CD4-positive, alpha-beta T cell treated with Interleukin-10 for 1 hour (primary cell): ENCODE measurements at places on chromosomes 11 and 22.

DNA sequence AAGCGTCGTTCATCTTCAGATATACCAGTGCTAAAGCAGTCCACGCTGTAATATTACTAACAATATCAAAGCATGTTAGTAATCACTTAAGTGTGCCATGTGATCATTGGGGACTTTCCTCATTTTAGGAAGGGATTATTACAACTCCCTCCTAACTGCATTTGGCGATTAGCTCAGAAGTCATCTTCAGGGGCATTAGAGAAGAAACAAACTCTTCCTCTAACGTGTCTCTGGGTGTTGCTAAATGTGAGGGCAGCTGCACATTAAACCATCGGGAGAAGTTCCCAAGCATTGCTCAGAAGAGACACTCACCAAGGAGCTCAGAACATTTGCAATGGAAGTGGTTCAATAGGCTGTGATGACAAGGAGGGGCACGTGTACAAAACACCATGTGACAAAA, 17.2 kb downstream of the TESMIN start:
- no peak for DNase-seq

GRCh38 chr11:27720277-27720830, 20.1 kb upstream of the BDNF start:
- DNase-seq: no peak

DNA sequence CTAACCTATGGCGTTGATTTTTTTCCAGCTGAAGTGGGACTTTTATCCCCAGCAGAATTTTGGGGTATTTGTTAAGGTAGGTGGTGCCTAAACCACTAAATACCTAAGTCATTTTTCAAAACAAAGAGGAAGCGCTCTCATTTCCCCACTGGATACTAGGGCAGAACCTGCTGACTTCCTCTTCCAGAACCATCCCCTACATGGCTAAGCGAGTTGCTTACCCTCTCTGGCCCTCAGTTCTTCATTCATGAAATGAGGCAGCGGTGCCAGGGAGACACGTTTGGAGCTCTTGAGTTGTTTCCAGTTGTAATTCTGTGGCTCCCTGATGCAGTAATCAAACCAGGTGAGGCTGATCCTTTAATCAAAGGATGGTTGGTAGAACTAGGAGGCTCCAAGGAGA, 10.0 kb upstream of the MTMR3 start:
- DNase-seq: no peak

DNA sequence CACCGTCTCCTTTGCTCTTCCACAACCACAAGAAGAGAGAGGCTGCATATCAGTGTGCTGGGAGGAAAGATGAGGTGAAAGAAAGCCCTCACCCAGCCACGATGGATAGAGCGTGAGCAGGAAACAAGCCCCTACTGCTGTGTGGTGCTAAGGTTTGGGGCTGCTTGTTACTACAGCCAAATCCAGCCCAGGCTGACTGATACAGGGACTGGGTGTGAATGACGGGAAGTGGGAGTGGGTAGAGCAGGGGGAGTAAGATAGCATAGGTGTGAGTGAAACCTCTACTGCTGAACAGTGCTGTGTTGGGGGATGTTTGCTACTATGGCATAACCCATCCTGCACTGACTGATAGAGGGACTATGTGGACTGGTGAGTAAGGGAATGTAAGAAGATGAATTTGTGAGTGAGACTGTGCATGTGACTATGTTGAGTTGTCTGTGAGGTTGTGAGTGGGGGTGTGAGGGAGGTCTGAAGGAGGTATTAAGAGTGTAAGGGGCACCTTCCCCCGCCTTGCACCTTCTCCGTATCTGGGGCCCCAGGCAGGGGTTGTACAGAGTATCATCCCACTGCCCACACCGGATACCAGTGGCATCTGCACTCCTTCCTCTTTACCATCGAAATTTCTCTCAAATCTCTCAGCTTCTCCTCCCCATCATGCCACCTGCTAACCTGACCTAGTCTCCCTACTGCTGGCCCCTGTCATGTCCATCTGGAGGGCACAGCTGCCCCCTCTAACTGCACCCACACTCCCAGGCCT, 91.5 kb downstream of the MN1 start:
- DNase-seq: no peak

DNA sequence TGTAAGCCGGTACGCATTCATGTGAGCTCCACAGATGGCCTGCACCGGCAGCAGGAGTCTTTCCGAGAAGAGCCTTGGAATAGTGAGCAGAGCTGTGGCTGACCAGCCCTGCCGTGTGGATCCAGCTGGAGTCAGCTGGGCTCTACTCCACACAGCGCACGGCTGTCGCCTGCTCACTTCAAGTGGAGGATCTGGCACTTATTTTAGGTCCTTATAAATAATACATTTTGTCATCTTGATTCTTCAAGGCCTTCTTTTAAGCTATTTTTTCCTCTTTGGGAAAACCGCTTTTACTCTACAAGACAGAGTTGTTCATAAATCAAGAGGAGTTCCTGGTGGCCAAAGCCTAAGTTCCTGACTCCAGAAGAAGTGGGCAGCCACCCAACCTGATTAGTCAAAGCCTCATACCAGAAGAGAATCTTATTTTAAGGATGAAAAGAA, 93.8 kb downstream of the KCNC1 start:
- DNase-seq: no peak

GRCh38 chr11:94641167-94641761, 74.1 kb downstream of the PIWIL4 start:
- DNase-seq: no peak

GRCh38 chr22:25726241-25726640, 15.7 kb upstream of the MYO18B start:
- DNase-seq: no peak

DNA sequence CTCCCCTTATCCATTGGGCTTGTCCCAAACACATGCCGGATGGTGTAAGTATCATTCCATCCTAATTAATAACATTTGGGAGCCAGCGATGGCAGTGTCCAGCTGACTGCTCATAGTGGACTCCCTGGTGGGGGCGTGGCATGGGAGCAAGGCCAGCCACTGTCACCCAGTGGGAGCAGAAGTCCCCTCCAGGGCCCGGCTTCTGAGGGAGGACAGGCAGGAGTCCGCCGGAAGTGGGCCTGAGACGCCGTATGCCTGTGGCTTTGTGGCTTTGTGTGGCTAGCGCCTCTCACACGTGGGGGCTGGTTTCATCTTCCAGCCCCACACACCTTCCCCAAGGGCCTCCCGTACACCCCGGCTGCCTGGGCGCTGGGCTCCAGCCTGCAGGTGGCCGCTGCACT, 124.5 kb downstream of the KCNQ1 start:
- DNase-seq: no peak

- no peak for DNase-seq
Observed at GRCh38 chr11:23317816-23318215, 457.5 kb upstream of the CCDC179 start.

DNA sequence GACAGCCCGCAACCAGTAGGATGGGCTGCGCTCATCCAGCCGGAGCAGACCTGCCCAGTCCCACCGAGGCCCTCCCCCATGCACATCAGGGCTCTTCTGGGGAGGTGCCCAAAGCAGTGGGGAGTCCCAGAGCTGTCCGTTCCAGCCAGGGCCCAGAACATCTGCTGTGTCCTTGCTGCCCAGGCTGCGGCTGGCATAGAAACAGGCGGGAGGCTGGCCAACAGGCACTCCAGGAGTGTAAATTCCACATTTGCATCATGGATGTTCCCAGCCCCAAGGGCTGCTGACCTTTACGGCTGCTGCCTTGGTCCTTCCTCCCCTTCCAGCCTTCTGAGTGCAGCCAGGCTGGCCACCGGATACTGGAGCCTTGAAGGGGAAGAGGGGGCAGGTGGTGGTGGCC, 30.0 kb upstream of the SYT7 start:
- no peak for DNase-seq

DNA sequence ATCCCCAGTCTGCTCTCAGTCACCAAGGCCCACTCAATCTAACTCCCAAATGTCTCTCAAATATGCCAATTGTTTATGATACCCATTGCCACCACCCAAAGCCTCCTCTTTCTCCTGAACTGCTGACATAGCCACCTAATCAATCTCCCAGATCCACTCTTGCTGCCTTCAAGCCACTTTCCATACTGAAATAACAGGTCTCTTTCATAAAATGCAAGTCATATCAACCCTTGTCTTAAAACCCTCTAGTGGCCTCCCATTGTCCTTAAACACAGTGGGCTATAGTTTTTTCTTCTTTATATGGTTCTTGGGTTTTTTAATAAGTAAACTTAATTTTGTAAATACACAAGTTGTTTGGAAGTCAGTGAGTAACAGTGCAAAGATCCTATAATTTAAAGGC, 155.2 kb upstream of the ZC3H12C start:
- DNase-seq: no peak

GRCh38 chr11:77101043-77101537, 1.6 kb upstream of the OMP start:
- DNase-seq: peak; percentile 19

DNA sequence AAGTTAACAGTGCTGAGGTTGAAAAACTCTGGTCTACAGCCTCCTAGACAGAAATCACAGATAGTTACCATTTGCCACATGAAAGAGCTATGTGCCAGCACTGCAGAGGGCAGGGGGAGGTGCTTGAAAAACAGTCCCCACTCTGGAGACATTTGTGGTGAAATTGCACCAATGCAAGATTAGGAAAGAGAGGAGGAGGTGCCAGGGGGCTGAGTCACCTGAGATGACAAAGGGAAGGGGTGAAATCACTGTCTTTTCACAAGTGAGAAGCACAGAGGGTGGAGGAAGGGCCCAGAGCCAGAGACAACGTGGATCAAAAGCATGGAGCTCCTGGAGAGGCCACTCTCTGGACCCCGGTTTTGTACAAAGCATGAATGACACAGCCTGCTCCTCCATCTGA, 196.3 kb downstream of the BUD13 start:
- DNase-seq: no peak

- no peak for DNase-seq
Observed at GRCh38 chr11:70788248-70789022, 390.1 kb downstream of the CTTN start.

- DNase-seq: no peak
Observed at GRCh38 chr11:113313601-113314000, 782 bp upstream of the TTC12 start.

DNA sequence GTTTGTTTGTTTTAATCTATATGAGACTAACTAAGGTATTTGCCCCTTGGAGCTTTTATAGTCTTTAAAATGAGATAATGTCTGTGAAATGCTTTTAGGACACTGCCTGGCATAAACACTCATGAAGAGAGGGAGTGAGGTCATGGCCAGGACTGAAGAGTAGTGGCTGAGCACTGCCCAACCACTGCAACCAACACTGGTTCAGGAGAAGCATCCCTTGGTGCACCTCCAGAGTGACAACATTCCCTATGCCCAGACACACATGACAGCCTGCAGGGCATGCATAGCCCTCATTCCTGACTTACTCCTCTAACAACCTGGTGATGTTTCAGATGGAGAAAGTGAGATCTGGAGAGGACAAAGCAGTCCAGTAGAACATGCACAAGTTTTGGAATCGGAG, 36.1 kb downstream of the ME3 start:
- no peak for DNase-seq

GRCh38 chr11:110979696-110980095, 265.8 kb upstream of the POU2AF2 start:
- DNase-seq: no peak

DNA sequence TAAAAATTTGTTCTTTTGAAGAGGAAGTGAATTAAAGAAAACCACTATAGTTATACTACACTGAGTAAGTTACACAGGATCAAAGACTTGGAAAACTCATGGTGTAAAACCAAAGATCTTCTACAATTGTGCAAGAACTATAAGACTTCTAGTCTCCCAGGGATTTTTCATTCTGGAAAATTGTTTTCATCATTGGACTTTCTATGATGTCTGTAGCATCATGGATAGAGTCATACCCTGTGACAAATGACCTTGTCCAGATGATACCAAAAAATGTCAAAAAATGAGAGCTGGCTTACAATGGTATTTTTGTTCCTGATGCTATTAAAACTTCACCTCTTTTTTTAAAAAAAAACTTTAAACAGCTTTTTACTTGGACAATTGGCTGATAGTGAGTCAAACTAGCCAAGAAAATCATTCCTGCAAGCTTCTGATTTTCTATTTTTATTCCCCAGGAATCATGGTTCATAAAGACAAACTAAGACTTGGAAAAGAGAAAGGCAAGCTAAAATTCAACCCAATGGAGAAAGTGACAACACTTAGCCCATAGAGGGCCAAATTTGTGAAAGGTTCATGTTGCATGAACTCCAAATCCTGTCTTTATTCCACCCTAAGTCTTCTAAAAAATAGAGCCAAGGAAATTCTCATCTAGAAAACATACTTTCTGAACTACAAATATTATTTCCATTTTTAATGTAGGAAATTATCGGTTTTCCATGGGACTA, 30.7 kb downstream of the ME3 start:
- DNase-seq: no peak

- no peak for DNase-seq
Observed at GRCh38 chr22:39593066-39593930, 22.7 kb downstream of the CACNA1I start.

- no peak for DNase-seq
Observed at GRCh38 chr11:95895815-95896214, 28.1 kb downstream of the MTMR2 start.

DNA sequence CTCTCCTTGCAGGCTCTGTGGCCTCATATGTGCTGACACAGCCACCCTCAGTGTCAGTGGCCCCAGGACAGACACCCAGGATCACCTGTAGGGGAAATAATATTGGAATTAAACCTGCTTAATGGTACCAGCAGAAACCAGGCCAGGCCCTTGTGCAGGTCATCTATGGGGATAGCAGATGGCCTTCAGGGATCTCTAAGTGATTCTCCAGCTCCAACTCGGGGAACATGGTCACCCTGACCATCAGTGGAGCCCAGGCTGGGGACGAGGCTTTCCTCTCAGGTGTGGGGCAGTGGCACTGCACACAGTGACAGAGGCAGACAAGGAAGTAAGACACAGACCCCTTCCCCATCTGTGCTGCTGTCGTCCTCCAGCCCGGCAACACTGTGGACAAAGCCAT, 16.9 kb downstream of the GGTLC2 start:
- DNase-seq: no peak

GRCh38 chr22:46829117-46829891, 66.9 kb downstream of the TBC1D22A start:
- DNase-seq: no peak

DNA sequence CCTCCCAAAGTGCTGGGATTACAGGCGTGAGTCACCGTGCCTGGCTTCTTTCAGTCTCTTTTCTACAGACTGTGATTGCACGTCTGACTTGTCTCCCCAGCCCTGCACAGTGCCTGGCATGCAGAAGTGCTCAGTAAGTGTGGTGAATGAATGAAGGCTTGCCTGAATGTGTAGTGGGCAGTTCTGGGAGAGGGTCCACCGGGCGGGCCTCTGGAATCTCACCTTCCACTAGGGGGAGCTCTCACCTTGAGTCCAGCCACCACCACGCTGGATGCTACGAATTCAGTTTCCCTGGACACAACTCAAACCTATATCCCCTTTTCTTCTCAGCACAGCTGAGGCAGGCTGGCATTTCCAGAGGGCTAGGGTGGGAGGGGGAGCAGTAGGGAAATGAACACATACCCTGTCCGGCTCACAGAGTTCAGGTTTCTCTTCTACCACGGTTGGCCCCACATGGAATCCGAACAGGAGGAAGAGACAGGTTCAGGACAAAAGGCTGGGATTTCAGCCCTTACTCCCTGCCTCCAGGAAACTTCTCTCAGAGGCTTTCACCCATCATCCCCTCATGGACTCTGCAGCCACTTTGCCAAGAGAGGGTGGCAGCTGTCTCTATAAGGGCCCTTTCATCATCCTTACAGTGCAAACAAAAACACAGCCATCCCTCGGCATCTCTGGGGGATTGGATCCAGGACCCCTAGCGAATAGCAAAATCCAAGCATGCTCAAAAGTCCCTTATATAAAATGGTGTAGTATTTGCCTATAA, 86.8 kb downstream of the NECTIN1 start:
- DNase-seq: peak; percentile 11

GRCh38 chr11:67452141-67452952, at the start of gene GPR152:
GPR152 (minus strand) TSS chr11:67452729; CDS start chr11:67452724, 5 bp downstream.
- no peak for DNase-seq
